GM23338 (cell line): ENCODE measurements at places on chromosomes 12 and 14. TPM values are rescaled to one million over a fixed set of nuclear protein-coding genes. Genes with fewer than 3 reads are reported as not detected.

- H3K4me3 ChIP-seq: peak overlapping the region; percentile 91
- no peak overlapping the region for H3K27ac ChIP-seq
- no peak for DNase-seq
- H3K36me3 ChIP-seq: no peaks in the 10 kb centered on the region
- H3K4me1 ChIP-seq: peaks cover 6% of the 10 kb centered on the region; the same call in 1 of the 2 replicates
- peaks cover 16% of the 10 kb centered on the region for H3K27me3 ChIP-seq
Observed at GRCh38 chr12:82688035-82688501, 1.4 kb downstream of the TMTC2 start.

DNA sequence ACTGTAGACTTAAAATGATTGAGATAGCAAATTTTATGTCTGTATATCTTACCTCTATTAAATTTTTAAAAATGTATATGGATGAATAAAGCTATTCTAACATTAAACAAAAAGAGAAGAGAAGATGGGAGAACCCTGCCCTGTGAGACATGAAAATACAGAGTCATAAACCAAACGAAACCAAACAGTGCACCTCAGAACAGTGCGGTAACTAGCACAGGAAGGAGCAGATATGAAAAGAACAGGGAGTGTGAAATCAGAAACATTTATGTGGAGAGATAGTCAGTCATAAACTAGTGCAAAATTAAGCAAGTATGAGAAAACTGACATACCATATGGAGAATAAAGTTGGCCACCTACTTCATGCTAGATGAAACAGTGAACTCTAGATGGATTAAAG lies 135.1 kb downstream of the ERC1 start:
- H3K4me1 ChIP-seq: no peaks in the 10 kb centered on the region
- no peak overlapping the region for H3K27ac ChIP-seq
- no peak overlapping the region for H3K4me3 ChIP-seq
- H3K27me3 ChIP-seq: peaks cover 25% of the 10 kb centered on the region
- no peak for DNase-seq

- no peak overlapping the region for H3K4me3 ChIP-seq
- H3K27ac ChIP-seq: no peak overlapping the region
- H3K27me3 ChIP-seq: no peaks in the 10 kb centered on the region
- no peaks in the 10 kb centered on the region for H3K4me1 ChIP-seq
- DNase-seq: peak; percentile 38
Observed at GRCh38 chr14:99065551-99065950, 206.4 kb downstream of the BCL11B start.

Gene TDP1
- 49.8 and 63.6 TPM in 2 replicates for total RNA-seq

GRCh38 chr14:105250986-105251385 lies 2.7 kb downstream of the BTBD6 start:
- no peaks in the 10 kb centered on the region for H3K27me3 ChIP-seq
- no peaks in the 10 kb centered on the region for H3K4me1 ChIP-seq
- no peaks in the 10 kb centered on the region for H3K36me3 ChIP-seq
- H3K27ac ChIP-seq: no peak overlapping the region

Gene CMKLR1
- 1.6 and 2.6 TPM in 2 replicates for total RNA-seq

DNA sequence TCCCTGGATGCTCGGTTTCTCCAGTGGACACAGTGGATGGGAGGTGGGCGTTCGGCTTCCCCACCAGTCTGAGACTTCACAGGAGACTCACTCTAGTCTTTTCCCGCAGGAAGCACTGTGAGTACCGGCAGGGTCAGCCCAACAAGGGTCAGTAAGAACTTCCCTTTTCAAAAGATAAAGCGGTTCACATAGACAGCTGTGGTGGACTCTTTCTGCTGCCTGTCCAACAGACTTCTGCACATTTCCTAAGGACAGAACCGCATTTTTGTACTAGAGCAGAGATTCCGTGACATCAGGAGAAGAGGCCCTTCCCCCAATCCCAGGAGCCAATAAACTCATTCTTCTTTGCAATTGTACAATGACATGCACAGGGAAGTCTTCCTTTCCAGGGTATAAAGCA lies 10.4 kb downstream of the LTBR start:
- no peak overlapping the region for H3K27ac ChIP-seq
- H3K27me3 ChIP-seq: no peaks in the 10 kb centered on the region
- H3K4me1 ChIP-seq: peaks cover 13% of the 10 kb centered on the region

DNA sequence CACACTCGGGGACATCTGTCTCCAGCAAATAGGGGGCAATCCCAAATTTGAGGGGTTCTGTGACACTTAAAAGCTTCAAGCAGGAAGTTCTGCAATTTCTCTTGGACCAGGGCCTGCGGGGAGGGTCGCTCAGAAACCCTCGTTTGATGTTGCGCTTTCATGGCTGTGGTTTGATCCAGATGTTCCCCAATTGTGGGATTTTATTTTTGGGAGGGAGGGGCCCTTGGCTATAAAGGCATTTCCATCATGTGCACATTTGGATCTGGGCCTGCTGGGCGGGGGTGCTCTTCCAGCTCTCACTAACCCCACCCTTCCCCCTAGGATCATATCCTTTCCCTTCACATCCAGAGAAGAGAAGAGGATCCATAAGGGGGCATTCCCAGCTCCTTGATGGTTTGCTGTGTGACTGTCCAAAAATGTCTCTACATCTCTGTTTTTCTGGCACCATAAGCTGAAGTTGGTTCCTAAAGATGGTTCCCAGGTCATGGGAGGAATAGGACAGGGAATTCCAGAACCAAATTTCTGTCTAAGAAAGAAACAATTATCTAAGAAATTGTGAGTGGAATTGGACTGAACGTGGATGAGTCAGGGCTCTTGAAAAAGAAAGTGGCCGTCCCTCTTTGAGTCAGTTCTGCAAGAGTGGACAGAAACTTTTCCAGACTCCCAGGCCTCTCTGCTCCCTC lies 47.2 kb downstream of the SMUG1 start:
- H3K27me3 ChIP-seq: peaks cover 72% of the 10 kb centered on the region
- no peak overlapping the region for H3K27ac ChIP-seq
- no peaks in the 10 kb centered on the region for H3K36me3 ChIP-seq
- no peak overlapping the region for H3K4me3 ChIP-seq
- H3K4me1 ChIP-seq: no peaks in the 10 kb centered on the region; the same call in 1 of the 2 replicates
- DNase-seq: no peak

- DNase-seq: no peak
- no peaks in the 10 kb centered on the region for H3K36me3 ChIP-seq
- H3K27me3 ChIP-seq: no peaks in the 10 kb centered on the region
Observed at GRCh38 chr12:125263385-125263784, 198.2 kb downstream of the AACS start.

DNA sequence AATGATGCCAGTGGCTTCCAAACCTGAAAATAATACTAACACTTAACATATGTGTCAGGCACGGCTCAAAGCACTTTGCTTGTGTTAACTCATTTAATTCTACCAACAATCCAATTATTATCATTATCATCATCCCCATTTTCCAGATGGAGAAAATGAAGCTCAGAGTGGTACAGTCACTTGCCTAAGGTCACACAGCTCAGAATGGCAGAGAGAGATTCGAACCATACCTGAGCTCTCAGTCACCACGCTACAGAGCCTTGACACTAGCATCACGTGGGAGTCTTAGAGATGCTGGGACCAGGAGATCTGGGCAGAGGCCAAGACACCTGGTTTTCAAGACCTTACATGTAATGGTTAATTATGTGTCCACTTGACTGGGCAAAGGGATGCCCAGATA lies 34.2 kb downstream of the DHX37 start:
- no peak overlapping the region for H3K27ac ChIP-seq
- peaks cover 17% of the 10 kb centered on the region for H3K36me3 ChIP-seq
- no peaks in the 10 kb centered on the region for H3K4me1 ChIP-seq
- H3K4me3 ChIP-seq: no peak overlapping the region
- H3K27me3 ChIP-seq: no peaks in the 10 kb centered on the region

DNA sequence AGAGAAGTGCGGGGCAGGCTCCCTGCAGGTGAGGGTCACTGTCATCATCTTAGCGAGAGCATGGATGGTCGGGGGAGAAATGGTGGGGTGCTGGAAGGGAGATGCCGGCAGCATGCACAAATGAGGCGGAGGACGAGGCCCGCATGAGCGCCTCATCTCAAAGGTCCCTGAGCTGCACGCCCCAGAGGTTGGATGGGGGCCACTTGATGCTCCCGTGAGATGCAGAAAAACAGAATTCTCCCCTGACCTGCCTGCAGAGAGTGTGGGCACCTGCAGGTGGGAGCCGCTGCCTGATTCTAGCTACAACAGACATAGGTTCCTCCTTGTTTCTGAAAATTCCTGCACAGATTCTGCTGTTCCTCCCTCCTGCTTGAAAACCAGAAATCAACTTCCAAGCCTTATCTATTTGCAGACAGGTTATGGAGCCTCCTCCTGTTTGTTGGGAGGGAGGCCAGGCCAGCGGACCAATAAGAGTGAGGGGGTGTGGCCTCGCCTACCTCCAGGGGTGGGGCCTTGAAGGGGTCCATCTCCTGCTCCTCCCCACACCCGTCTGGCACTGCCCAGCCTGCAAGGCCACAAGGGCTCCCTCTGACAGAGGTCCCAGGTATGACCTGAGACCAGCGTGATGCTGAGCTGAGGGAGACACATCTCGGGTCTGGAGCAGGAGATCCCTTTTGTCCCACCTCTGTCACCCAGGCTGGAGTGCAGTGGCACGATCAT lies 67.2 kb downstream of the KDM2B start:
- no peaks in the 10 kb centered on the region for H3K27me3 ChIP-seq
- peak overlapping the region; percentile 45; the same call in 1 of the 2 replicates for H3K27ac ChIP-seq
- H3K4me3 ChIP-seq: no peak overlapping the region
- peaks cover 13% of the 10 kb centered on the region for H3K4me1 ChIP-seq
- peaks cover 17% of the 10 kb centered on the region for H3K36me3 ChIP-seq

DNA sequence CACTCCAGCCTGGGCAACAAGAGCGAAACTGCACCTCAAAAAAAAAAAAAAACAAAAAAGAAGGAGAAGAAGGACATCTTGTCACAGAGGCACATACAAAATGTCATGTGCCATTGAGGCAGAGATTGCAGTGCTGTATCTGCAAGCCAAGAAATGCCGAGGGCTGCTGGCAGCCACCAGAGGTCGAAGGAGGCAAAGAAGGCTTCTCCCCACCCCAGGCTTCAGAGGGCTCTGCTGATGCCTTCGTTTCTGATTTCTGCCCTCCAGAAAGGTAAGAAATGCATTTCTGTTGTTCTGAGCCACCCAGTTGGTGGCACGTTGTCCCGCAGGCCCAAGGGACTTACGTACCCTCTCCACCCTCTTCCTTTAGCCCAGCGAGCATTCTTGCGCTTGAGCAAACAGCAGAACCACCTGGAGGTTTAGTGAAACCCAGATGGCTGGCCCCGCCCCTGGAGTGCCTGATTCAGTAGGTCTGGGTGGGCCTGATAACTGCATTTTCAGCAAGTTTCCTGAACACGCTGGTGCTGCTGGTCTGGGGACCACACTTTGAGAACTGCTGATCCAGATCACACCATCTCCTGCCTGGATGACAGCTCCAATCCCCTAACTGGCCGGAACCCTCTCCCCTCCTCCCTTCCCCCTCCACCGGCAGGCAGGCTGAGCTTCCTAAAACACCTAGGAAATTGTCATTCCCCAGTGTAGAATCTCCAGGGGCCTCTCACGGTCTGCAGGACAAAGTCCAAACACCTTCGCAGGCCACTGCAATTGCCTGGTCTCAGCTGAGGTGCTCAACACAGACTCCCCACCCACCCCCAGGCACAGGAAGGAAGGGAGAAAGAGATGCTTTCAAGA lies 21.1 kb upstream of the SCARB1 start:
- peaks cover 28% of the 10 kb centered on the region for H3K4me1 ChIP-seq
- 0 out of 2 replicates have a peak overlapping the region, but pooled peaks have one; percentile 32 for H3K27ac ChIP-seq
